ENCODE measurements at places on chromosomes 4 and X.

- DNase-seq = no peak
These were observed 792 bp downstream of the PPID start for GRCh38 chr4:158722291-158722916.

- DNase-seq = no peak
These were observed 914.2 kb upstream of the PCDH7 start for GRCh38 chr4:29805916-29806480.

DNA sequence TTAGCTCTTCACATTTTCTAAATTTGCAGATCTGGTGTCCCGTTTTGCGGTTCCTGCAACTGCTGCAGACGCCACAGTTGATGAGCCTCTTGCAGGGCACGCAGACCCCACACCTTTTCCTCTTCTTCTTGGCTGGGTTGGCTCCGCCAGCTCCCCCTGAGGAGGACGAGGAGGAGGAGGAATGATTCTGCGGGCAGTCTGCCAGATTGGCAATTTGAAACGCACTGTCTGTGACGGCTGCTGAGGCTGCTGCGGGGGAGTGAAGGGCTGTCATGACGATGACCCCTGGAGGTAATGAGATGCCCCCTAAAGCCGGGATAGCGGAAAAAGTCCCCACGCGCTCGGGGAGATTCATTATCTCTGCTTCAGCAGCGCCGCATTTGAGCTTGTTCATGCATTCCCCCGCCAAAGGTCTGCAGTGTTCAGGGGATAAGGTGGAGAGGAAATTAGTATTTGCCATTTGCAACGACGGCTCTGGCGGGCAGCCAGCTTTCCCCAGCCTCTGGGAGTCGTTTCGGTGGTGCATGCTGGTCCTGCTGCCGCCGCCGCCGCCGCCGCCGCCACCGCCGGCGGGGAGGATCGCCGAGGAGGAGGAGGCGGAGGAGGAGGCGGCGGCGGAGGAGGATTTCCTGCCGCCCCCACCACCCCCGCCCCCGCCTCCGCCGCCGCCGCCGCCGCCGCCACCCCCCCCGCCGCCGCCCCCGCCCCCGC is 3.8 kb downstream of the CXXC4 start:
- no peak for DNase-seq

- no peak for DNase-seq
These were observed 117.5 kb downstream of the CDKL5 start for GRCh38 chrX:18542905-18543304.

DNA sequence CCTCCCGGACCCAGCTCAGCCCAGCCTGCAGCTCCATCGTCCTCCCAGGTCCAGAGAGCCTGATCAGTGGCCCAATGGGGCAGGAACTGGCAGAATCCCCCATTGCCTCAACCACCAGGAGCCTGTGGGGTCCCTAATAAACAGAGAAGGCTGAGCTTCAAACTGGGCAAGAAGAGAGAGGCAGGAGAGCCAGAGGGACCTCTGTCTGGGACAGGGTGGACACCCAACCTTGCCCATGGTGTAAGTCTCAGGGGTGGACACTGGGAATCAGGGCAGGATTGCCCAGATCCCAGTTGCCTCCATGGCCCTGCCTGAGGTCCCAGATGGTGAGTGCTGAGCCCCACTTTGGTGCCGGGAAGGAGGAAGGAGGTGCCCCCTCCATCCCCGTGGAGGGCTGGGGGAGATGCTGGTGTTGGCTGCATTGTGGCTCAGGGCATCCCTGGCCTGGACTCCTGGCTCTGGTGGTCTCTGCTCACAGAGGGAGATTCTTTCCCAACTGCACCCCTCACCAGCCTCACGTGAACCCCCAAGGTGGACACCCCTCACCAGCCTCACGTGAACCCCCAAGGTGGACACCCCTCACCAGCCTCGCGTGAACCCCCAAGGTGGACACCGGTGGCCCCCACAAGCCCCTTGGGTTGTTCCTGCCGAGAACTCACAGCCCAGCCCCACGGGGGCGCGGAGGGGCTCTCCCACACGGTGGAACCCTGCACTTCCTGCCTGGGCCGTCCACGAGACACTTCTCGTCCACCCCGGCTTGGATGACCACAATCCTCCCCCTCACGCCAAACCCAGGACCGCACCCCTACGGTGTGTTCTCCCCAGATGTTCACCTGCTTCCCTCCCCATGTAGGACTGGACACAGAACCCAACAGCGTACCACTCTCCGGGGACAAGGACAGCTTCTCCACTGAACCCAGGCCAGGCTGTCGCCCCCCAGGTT is 5.4 kb downstream of the CPLX1 start:
- DNase-seq = no peak

DNA sequence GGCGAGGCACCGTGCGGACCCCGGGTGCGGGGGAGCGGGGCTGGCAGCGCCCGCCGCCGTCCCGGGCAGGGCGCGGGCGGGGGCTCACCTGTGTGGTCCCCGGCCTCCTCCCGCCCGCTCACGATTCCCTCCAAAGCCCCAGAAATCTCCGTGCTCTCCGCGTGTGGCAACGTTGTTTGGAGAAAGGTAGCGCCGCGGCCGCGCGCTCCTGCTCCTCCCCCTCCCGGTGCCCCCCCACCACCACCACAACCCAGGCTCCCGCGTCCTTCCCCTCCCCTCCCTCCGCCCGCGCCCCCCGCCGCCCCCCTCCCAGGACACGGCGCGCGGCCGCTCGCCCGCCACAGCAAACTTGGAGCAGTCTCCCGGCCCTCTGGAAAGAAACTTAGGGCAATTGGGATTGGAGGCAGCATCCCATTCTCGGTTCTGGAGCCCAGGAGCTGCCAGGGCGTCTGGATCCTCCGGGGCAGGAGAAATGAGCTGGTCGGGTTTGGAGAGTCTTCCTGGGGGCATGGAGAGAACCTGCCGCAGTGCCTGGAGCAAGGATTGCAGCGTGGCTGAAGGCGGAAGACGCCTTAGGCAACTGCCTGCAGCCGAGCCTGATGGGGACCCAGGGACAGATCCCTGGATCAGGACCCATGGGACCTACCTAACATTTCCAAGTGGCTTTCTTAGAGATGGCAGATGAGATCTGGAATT is 855 bp downstream of the KLF3 start:
- DNase-seq = peak; percentile 18

- DNase-seq = no peak
These were observed 216.6 kb downstream of the KDR start for GRCh38 chr4:54908763-54909162.

DNA sequence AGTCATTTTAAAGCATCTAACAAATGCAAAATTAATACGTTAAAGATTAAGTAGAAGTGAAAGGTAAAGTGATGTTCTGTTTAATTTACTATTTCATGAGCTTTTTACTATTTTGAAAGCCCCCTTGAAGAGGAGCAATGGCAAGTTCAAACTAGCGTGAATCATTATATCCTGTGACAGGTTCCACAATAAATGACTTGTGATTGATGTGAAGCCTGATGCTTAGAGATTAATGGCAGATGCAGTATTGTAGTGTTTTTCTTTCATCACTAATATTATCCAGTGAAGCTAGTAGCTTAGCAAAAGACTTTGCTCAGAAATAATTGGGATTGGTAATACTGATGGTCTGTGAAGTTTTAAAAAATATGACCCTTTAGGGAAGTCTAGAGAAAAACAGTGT is 57.3 kb downstream of the STOX2 start:
- no peak for DNase-seq

DNA sequence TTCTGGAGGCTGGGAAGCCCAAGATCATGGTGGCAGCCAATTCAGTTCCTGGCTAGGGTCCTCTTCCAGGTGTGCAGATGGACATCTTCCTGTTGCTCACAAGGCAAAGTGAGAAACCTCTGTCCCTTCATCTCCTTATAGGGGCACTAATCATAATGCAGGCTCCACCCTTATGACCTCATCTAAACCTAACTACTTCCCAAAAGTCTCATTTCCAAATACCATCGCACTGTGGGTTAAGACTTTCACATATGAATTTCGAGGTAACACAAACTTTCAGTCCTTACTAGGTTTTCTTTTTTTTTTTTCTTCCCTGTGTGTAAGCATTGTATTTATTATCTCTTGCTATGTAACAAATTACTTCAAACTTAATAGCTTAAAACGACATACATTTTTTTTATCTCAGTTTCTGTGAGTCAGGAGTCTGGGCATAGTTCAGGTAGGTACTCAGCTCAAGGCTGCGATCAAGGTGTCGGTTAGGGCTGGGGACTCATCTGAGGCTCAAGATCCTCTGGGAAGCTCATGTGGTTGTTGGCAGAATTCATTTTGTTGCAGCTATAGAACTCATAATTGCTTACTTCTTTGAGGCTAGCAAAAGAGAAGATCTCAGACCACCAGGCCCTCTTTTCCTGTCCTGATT is 204.7 kb upstream of the STK26 start:
- DNase-seq = no peak

- no peak for DNase-seq
These were observed 208.9 kb downstream of the ADAMTS3 start for GRCh38 chr4:72360075-72360474.

DNA sequence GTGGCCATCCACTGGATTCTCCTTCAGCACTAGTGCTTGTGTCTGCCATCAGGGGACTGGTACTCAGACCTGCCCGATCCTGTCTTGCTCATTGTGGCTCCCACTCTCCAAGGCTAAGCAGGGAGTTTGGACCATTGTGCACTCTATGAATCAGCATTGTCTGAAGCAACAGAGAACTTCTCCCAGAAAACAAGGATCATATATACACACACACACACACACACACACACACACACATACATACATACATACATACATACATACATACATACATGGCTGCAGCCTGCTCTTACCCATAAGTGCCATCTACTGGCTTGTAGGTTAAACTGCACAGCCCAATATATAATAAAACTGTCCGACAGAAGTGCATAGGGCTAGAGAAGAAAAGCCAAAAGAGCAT is 345.3 kb upstream of the LCORL start:
- DNase-seq = peak; percentile 1

DNA sequence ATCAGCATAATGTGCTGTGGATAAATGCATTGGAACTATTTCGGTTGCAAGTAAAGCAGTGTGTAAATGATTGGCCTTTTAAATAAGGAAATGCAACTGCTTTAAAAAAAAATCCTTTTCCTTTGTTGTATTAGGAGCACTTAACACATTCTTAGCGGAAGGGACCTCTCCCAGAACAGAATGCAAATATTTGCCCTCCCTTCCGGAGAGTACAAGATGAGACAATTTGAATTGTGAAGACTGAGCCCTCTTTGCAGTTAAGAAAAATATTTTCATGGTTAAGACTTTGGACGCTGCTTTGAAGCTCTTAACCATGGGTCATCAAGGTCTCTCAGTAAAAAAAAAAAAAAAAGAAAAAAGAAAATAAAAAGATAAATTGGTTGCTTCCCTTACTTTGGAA is 9.5 kb upstream of the NOX1 start:
- DNase-seq = no peak

- DNase-seq = no peak
These were observed 49.2 kb downstream of the GPC4 start for GRCh38 chrX:133365871-133366611.

DNA sequence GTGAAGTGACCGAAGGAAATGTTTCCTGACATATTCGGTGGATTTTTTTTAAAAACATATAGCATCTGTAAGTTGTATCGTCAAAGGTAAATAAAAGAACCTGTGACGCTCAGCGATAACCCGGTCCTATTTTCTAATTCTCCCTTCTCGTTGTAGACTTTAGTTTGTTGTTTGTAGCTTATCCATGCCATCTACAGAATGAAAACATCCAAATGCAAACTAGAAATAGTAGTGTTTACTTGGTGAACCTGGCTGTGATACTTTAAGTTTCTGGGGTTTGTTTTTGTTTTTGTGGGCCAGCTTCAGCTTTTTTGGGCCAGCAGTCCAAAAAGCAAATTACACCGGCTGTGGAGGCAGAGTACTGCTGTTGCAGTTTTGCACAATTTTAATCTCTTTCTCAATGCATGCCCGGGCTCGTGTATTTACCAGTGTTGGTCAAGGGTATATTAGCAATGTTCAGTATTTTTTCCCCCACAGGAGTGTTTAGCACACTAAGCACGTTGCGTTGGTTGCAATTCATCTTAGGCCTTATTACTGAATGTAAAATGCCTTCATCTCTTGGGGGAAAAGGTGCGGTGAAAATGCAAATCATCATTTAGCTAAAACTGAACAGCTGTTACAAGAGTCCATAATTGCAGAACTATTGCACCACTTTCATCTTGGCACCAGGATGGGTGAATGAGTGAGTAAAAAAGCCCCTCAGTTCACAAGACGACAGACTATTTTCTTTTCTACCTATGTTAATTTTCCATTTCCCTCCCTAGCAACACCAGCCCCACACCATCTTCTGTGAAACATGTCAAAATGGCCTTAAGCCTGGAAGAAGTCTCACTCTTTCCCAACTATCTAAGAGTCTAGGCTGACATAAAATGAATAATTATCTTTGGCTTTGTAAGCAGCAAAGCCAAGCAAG is 1.7 kb upstream of the CNOT6L start:
- peak; percentile 57 for DNase-seq

- DNase-seq = no peak
These were observed 92.1 kb downstream of the SH3KBP1 start for GRCh38 chrX:19795307-19795706.

- no peak for DNase-seq
These were observed 82.0 kb downstream of the ATP8A1 start for GRCh38 chr4:42574870-42575430.

DNA sequence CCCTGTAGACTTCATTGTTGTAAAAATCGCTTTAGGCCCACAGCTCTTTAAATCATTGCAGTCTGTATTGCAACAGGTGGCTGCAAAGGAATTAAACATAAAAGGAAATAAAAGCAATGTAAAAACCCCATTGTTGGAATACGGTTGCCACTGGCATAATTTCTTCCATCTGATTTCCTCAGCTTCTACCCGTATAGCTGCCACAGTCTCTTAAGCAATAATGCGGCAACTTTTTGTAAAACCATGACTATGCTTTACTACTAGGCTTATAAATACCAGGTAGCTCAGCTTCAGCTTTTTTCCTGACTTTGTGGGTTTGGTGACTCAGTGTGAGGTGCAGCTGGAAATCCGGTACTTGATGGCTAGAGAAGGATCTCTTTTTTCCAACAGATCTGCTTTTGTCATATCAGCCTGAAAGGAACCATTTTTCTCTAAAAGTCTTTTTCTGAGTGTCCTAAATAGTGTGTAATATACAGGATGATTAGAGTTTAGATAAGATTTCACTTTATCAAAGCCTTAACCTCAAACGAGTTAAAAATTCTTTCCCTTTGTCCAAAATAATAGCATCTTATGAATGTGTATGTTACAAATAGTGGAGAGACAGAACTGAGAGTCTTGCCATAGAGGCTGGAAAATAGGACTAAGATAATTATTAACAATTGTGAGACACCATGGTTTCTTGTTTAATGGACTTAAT is 268.0 kb downstream of the ADGRL3 start:
- DNase-seq = no peak

DNA sequence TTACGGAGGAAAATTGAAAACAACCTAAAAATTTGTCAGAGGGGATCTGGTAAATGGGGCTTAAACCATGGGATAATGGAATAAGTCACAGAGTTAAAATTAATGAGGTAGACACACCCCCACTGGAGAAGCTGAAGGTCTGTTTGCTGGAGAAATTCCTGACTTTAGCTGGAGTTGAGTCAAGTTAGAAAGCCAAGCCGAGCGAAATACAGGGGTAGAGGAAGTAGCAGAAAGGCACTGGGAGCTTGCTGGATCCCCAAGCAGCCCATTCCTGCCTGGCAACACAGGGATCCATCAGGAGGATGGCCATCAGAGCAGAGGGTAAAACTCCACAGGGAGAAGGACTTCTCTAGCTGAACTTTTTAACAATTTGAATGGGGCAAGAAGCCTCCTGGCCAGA is 163.8 kb downstream of the ATRX start:
- DNase-seq = no peak

GRCh38 chrX:137194164-137194563 is 160.4 kb upstream of the GPR101 start:
- peak; percentile 19 for DNase-seq
